A673 (cell line): ENCODE measurements at places on chromosomes 5 and 9. TPM values are rescaled to one million over a fixed set of nuclear protein-coding genes. Genes with fewer than 3 reads are reported as not detected.

GRCh38 chr9:28668158-28668557, 1094.9 kb upstream of the C9orf72 start:
- no peaks in the 10 kb centered on the region for H3K36me3 ChIP-seq
- H3K4me3 ChIP-seq = no peak overlapping the region
- no peaks in the 10 kb centered on the region for H3K4me1 ChIP-seq
- H3K27ac ChIP-seq = no peak overlapping the region
- DNase-seq = no peak

Gene IL5
- total RNA-seq = not detected in 2 replicates

DNA sequence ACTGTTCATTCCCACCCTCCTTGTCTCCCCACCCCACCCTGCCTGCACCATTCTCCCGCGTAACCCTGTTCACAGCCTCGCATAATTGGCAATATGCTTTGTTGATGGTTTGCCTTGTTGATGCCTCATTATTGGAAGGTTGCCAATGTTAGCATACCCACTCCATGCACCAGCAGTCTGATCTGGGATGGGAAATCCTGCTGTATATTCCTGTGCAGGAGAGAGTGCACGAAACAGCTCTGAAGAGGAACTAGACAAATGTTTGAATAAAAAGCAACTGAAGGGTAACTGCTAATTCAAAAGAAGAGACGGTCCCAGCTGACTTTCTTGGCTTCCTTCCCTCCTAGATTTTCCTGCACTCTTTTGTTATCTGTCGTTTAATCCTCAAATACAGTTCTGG, 271.7 kb upstream of the TLE4 start:
- peaks cover 61% of the 10 kb centered on the region for H3K27me3 ChIP-seq
- H3K36me3 ChIP-seq = no peaks in the 10 kb centered on the region
- no peaks in the 10 kb centered on the region for H3K4me1 ChIP-seq
- DNase-seq = no peak
- no peak overlapping the region for H3K4me3 ChIP-seq

GRCh38 chr9:15353892-15354291, 46.9 kb upstream of the TTC39B start:
- H3K27me3 ChIP-seq = no peaks in the 10 kb centered on the region
- no peaks in the 10 kb centered on the region for H3K4me1 ChIP-seq
- no peak overlapping the region for H3K4me3 ChIP-seq
- no peak overlapping the region for H3K27ac ChIP-seq
- DNase-seq = no peak

DNA sequence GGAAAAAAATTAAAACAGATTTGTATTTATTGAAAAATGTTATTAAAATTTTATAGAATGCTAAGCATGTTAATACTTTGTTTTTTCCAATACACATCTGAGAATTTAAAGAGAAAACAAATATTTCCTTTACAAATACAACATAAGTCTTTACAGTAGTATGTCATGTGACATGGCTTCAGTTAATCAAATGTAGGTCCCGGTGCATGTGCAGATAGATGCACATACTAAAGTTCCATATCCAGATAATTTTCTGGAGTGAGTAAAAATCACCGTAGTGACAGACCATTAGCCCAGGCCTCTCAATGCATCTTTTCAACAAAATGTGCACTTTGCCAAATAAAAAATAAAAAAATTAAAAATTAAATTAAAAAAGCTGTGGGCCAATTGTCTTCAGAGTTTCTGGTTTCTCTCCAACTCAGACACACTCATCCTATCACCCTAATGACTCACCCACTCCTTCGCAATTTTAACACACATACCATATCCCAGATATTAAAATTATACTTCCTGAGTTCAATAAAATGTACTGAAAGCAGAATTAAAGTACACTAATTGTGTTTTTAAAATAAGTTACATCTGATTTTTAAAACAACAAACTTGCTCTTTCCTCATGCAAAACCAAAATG, 508.1 kb downstream of the NR2F1-AS1 start:
- H3K27me3 ChIP-seq = no peaks in the 10 kb centered on the region
- no peak overlapping the region for H3K27ac ChIP-seq
- H3K36me3 ChIP-seq = no peaks in the 10 kb centered on the region
- no peak for DNase-seq
- no peaks in the 10 kb centered on the region for H3K4me1 ChIP-seq
